T47D (cell line): ENCODE measurements at places on chromosomes 7 and 10.

DNA sequence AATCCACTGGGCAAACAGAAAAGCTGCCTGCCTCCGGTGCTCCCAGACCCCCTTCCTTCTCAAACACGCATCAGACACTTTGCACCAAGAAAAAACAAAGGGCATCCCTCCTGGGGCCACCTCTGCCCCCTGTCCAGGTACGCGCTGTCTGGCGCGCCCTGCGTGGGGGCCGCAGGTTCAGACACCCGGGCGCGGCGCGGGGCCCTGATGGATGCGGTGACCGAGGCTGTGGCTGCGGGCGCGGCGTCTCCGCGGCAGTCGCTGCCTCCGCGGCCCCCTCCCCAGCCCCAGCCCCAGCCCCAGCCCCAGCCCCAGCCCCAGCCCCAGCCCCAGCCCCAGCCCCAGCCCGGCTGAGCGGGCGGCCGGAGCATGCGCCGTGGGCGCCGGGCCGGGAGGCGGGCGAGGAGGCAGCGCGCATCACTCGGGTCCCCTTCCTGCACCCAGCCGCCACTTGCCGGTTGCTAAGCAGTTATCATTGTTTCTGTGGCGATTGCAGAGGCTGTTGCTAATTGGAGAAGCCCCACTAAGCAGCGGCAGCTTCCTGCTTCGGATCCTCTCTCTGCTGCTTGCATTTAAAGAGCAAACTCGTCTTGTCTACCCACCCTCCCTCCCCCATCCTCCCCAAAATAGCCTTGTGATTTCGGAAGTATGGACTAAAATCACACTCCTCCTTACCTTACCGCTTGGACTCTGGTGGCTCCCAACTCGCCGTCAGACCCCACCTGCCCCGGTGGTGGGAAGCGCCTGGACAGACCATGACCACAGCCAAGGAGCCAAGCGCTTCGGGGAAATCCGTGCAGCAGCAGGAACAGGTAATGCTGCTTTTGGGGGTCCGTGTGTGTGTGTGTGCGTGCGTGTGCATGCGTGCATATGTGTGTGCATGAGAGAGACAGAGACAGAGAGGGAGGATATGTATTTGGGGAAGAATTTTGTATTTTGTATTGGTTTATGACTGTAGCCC is 252.8 kb downstream of the DPP6 start:
- no peak for DNase-seq

GRCh38 chr7:9752033-9752432 is 1221.6 kb upstream of the PHF14 start:
- no peak for DNase-seq

DNA sequence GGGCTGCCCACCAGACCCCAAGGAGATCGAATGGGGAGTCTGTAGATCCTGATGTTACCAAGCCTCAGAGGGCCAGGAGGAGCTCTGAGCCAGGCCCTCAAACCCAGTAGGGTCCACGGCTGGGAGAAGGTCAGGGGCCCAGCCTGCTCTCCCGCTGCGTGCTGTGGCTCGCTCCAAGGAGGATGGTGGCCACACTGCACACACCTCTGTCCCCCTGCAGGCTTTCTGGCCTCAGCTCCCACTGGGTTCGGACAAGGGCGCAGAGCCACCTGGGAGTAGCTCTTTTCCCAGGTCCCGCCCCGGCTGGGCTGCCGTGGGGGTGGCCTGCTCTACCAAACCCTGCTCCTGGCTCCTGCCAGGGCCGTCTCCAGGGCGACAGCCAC is 175.8 kb downstream of the ZNF248 start:
- DNase-seq = no peak

DNA sequence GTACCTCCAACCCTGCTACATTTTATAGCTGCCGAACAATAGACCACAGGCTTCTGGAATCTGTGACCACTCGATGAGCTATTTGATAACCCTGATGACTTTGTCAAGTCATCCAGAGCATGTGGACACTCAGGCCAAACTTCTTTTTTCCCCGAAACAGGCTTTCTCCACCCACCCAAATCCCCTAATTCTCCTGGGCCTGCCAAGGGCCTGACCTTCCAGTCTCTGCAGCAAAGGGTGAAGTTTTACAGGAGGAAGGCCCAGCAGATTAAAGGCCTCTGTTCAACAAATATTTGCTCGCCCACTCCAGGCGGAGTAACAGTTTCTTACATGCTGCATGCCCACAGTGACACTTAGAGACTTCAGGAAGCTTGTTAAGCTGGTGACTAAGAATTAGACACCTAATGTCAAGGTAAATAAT is 2.0 kb downstream of the JCAD start:
- no peak for DNase-seq

- DNase-seq = peak; percentile 42
Measured at GRCh38 chr10:110208614-110209453, 1.4 kb downstream of the MXI1 start.

DNA sequence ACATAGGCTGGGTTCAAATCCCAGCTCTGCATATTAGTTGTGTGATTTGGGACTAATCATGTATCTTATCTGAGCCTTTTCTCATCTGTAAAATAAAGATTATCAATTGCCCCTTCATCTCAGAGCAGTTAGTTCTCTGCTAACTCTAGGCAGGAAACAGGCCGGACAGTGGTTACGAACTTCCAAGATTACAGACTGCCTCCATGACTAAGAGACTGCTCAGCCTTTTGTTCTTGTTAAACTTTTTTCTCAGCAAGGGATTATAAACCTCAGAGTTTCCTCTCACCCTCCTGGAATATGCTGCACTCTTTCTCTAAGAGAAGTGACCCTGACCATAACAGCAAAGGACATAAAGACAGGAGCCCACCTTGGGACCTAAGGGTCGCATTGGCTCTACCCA is 52.5 kb upstream of the NFKB2 start:
- no peak for DNase-seq

DNA sequence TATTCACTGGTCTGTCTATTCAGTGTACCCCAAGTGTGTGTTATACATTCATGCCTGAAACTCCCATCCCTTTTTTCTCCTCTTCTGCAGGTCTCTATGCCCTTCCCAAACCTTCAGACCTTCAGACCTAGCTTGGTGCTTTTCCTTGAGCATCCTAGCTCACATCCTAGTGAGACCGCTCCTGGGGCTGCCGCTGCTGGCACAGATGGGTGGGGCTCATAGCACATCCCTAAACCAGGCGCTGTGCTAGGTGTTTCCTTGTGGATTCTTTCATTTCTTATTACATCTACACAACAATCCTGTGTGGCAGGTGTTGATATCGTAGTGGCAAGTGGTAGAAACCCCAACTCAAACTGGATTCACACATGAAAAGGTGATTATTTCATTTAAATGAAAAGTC is 43.2 kb downstream of the PRR15 start:
- DNase-seq = no peak

- DNase-seq = no peak
Measured at GRCh38 chr7:151437159-151437553, 2.8 kb downstream of the CRYGN start.

DNA sequence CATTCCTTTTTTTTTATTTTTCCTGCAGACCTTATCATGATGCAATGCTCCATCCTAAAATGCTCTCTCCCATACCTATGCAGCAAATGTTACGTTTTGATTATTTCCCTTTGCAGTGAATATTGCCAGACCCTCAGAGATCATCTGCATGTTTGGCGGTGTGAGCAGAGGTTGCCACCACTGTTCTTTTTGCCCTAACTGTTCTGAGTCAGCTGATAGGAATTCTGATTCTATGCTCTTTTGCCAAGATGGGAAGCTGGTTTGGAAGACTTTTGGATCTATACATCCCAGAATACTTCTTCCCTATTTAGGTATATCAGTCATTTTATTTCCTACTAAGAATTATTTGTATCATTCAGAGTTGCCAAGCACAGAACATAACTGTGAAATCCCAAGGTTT is 130.5 kb downstream of the KLF6 start:
- DNase-seq = no peak

DNA sequence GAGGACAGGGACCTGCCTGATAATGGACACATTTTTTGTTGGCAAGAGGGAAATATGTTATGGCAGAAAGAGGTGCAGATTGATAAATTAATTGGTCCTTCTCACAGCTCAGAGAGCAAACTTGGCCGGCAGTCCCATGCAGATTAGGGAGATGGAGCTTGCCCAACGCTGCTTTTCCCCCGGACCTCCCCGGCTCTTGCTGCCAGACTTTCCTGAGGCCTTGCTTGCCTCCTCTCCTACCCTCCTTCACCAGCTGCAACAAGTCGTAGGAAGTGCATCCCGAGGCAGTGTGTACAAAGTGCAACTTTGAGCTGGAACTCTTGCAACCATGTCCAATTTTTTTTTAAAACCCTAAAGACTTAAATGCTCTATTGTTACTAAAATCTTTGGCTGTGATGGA is 215.5 kb downstream of the LRMDA start:
- no peak for DNase-seq
